Fibroblast of lung (primary cell): ENCODE measurements at places on chromosomes 6 and 20. TPM values are rescaled to one million over a fixed set of nuclear protein-coding genes. Genes with fewer than 3 reads are reported as not detected.

GRCh38 chr20:137668-138490 is 4.5 kb upstream of the DEFB126 start:
- no peaks in the 10 kb centered on the region for H3K27me3 ChIP-seq
- H3K4me1 ChIP-seq = no peaks in the 10 kb centered on the region
- DNase-seq = no peak
- H3K36me3 ChIP-seq = no peaks in the 10 kb centered on the region

- no peaks in the 10 kb centered on the region for H3K36me3 ChIP-seq
- no peaks in the 10 kb centered on the region for H3K27me3 ChIP-seq
- H3K4me1 ChIP-seq = no peaks in the 10 kb centered on the region
- H3K4me3 ChIP-seq = no peak overlapping the region
- no peak for DNase-seq
Observed at GRCh38 chr20:48154040-48154765, 368.9 kb upstream of the SULF2 start.

DNA sequence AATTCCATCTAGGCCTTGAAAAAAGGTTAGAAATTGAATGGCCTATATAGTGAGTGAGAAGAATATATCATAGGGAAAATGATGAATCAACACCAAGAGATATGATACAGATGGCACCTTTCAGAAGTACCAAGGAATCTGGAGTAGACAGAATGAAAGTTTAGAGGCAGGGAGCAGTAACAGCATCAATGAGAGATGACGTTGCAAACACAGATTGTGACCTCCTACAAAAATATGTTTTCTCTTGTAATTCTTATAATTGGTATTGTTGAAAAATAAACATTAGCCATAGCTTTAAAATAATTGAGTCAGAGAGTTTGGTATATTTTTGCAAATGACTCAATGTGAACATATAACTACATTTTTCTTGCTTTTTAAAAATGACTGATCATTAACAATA is 1223.1 kb upstream of the GJE1 start:
- H3K4me3 ChIP-seq = no peak overlapping the region
- no peak overlapping the region for H3K27ac ChIP-seq
- H3K27me3 ChIP-seq = no peaks in the 10 kb centered on the region

GRCh38 chr20:32454164-32455145 is 96.3 kb downstream of the ASXL1 start:
- H3K4me1 ChIP-seq = peaks cover 2% of the 10 kb centered on the region
- no peaks in the 10 kb centered on the region for H3K27me3 ChIP-seq
- no peak for DNase-seq
- H3K27ac ChIP-seq = no peak overlapping the region
- H3K36me3 ChIP-seq = peaks cover 12% of the 10 kb centered on the region

GRCh38 chr6:46025573-46025972 is 9.9 kb upstream of the CLIC5 start:
- no peak for DNase-seq
- H3K27me3 ChIP-seq = peaks cover 2% of the 10 kb centered on the region
- no peak overlapping the region for H3K4me3 ChIP-seq
- no peaks in the 10 kb centered on the region for H3K36me3 ChIP-seq
- no peaks in the 10 kb centered on the region for H3K4me1 ChIP-seq

DNA sequence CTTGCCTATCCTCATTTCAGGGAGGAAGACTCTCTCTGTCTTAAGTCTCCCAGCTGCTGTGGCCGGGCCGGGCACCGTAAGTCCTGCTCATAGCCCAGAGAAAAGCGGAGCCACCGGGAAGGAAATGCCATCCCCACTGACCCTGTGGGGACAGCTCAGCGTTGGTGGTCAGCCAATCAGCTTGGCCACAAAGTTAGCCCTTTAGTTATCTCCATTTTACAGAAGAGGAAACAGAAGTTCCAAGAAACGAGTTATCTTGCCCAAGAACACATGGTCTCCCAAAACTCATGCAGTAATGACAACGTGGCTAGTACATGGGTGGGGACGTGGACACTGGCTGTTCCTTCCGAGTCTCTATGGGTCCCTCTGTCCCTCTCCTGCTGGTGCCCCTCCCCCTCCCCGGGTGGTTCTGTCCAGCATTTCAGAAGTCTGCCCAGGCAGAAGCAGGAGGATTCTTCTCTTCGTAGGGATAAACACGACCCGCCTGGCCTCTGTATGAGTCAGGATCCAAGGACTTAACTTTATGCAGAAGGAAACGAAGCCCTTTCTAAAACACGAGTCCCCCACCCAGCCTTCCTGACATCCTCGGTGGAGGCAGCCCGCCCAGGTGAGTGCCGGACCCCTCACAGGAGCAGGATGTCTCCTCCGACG is 273.8 kb downstream of the CDH4 start:
- H3K27ac ChIP-seq = no peak overlapping the region
- H3K27me3 ChIP-seq = no peaks in the 10 kb centered on the region
- no peak overlapping the region for H3K4me3 ChIP-seq
- no peaks in the 10 kb centered on the region for H3K36me3 ChIP-seq
- peaks cover 10% of the 10 kb centered on the region for H3K4me1 ChIP-seq

DNA sequence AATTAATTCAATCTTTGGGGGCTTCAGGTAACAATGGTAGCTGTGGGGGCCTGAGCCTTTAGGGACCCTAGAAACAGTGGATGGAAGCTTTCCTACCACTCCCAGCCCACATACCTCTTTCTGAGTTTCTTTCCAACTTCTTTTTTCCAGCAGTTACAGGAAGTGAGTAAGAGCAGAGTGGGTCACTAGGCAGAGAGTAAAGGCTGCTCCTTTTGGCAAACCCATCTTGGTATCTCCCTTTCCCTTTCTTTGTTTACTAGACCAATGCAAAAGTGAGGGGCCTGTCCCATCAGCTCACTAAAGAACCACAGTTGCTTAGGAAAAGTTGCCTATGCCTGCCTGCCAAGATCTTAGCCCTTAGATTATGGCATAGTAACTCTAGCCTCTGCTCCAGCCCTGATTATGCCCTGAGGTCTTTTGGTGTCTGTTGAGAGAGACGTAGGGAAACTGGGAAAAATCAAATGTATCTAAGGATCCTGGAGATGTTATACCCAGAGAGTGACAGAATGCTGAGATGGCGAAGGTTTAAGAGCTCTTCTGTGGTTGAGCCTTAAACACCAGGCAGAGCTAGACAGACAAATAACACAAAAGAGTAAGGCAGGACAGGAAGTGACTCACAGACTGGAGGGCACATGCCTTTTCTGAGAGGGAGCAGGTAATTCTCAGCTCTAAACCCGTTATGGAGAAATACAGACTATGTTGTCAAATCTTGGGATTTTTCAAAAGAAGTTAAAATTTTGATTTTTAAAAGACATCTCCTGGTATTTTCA is 31.3 kb downstream of the TRMT6 start:
- no peaks in the 10 kb centered on the region for H3K27me3 ChIP-seq
- peak; percentile 18 for DNase-seq
- H3K27ac ChIP-seq = no peak overlapping the region
- no peaks in the 10 kb centered on the region for H3K36me3 ChIP-seq
- H3K4me3 ChIP-seq = no peak overlapping the region

DNA sequence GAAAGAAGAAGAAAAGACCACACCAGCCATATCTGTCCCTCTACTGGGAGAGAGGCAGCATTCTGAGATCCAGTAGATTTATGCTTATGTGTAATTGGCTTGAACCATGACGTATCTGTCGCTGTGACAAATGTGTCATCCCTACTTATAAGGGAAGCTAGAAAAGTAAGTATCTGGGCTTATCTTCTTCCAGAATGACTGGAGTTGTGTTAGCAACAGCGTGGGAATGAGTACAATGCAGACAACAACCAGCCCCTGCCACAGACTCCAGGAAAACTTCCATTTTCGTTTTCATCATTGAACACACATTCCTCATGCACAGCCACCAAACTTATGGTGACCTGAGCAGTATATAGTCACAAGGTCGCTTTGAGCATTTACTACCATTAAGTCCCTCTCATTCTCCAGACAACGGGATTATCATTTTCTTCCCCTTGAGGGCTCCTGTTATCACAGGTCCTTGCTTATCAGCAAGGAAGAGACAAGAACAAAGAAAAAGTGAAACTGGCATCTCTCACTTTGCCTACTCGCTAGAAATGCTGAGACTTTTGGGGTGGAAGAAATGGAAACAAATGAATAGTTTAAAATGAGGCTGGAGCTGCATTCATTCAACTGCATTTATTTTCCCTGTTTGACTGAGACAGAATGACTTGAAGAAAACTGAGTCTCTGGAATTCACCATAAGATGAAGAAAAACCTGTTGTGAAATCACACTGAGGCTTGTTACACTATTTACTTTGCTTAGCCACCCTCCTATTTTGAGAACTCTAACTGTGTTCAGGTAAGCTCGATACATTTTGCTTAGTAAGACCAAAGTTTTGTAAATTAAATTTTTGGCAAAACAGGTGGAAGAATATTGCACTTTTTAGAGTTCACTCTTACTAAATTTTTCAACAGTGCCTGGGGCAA is 149.3 kb upstream of the FOXQ1 start:
- H3K27ac ChIP-seq = no peak overlapping the region
- no peak overlapping the region for H3K4me3 ChIP-seq
- no peaks in the 10 kb centered on the region for H3K36me3 ChIP-seq
- H3K27me3 ChIP-seq = no peaks in the 10 kb centered on the region
- no peak for DNase-seq

DNA sequence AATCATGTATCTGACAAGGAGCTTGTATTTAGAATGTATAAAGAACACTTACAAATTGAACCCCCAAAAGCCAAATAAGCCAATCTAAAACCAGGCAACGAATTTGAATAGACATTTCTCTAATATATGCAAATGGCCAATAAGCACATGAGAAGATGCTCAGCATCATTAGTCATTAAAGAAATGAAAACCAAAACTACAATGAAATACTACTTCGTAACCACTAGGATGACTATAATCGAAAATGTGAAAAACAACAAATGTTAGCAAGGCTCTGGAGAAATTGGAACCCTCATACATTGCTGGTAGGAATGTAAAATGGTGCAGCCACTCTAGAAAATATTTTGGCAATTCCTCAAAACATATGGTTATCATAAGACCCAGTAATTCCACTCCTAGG is 105.8 kb upstream of the TOP1 start:
- DNase-seq = no peak
- no peaks in the 10 kb centered on the region for H3K27me3 ChIP-seq

DNA sequence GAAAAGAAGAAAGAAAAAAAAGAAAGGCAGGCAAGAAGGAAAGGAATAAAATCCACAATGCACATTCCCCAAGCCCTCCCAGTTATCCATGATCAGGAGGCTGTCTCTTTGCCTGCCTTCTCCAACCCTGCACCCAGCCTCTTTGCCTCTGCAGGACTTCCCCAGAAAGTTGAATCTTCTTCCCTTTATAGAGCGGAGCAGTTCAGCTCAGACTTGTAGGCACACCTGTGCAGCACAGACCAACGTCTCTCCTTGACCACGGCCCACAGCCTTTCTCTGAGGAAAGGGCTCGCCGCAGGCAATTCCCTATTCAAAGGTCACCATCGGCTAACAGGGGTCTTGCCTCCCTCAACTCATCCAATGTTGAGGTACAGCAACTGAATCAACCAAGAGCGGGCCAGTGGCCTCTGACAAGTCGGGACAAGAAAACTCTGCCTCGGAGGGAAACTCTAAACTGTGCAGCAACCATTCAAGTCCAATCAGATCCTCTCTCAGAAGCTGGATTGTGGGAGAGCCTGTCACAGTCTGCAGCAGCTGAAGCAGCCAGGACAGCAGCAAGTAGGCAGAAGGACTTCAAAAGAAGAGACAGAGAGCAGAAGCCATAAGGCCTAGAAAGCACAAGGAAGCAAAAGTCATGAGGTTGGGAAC is 529.2 kb upstream of the JARID2 start:
- peaks cover 11% of the 10 kb centered on the region for H3K4me1 ChIP-seq
- H3K4me3 ChIP-seq = no peak overlapping the region
- H3K27ac ChIP-seq = no peak overlapping the region
- no peak for DNase-seq

- no peaks in the 10 kb centered on the region for H3K4me1 ChIP-seq
- H3K4me3 ChIP-seq = no peak overlapping the region
- DNase-seq = peak; percentile 64
- H3K27ac ChIP-seq = no peak overlapping the region
- no peaks in the 10 kb centered on the region for H3K36me3 ChIP-seq
Observed at GRCh38 chr6:73969971-73970970, 274.3 kb downstream of the CD109 start.

DNA sequence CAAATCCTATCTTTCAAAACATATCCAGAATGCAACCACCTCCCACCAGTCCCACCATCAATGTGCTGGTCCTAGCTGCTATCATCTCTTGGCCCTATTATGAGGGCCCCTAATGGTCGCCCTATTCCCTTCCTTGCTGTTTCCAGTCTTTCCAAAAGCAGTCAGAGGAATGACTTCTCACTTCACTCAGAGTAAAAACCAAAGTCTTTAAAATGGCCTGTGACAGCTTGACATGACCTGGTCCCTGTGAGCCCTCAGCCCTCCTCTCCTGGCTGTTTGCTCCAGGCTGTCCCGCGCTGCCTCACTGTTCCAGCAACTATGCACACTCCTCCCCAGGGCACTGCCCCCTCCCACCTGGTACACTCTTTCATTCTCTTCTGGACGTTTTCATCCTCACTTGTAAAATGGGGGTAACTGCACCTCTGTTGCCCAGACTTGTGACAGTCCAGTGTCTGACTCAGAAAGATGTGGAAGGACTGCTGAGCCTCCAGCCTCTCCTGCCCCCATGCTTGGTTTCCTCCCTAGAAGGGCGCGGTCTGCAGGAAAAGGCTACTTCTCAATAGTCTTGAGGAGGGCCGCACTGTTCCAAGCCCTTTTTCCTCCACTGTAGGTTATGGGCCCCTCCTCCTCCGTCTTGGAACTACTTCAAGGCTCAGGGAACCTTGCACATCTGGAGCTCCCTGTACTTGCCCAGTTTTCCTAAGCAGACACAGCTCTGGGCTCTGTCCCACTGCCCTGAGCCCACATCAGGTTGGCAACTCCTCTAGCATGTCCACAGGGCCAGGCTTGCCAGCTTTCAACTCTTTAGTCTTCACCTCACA is 64.7 kb downstream of the MYH7B start:
- no peak overlapping the region for H3K4me3 ChIP-seq
- no peak overlapping the region for H3K27ac ChIP-seq
- H3K4me1 ChIP-seq = peaks cover 6% of the 10 kb centered on the region
- DNase-seq = no peak
- H3K27me3 ChIP-seq = no peaks in the 10 kb centered on the region
- H3K36me3 ChIP-seq = peaks cover 21% of the 10 kb centered on the region

DNA sequence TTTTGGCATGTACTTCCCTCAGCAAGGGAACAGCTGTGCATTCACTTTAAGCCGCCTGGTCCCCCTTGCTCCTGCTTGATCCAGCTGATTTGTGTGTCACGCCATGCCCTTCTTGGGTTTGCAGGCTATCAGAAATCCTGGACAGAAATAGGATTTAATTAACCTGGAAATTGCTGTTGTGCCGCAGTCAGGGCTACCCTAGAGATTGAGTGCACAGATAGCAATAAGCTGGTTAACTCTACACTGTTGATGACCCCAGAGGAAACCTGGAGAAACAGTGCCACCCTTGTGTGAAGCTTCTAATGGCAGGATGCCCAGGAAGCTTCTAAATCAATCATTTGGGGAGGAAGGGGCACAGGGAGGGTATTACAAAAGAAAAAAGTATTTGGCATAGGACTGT is 199.0 kb downstream of the JARID2 start:
- H3K27ac ChIP-seq = no peak overlapping the region
- H3K36me3 ChIP-seq = no peaks in the 10 kb centered on the region
- DNase-seq = peak; percentile 37
- H3K27me3 ChIP-seq = no peaks in the 10 kb centered on the region
- H3K4me3 ChIP-seq = no peak overlapping the region
- H3K4me1 ChIP-seq = peaks cover 9% of the 10 kb centered on the region

VGLL2 gene
- not detected in 2 replicates for total RNA-seq

BMP7 gene
- under 0.01 TPM in 1 of 2 replicates, not detected in the other for total RNA-seq

HDGFL1 gene
- not detected in 2 replicates for total RNA-seq
